CD4-positive, alpha-beta T cell treated with Interleukin-6 at 100 ng/mL for 8 hours (primary cell): ENCODE measurements at places on chromosomes 2 and 18.

- peak; percentile 21 for DNase-seq
Observed at GRCh38 chr18:74942319-74942910, 266.5 kb downstream of the PTGR3 start.

- no peak for DNase-seq
Observed at GRCh38 chr2:133292259-133292658, 276.0 kb downstream of the NCKAP5 start.

DNA sequence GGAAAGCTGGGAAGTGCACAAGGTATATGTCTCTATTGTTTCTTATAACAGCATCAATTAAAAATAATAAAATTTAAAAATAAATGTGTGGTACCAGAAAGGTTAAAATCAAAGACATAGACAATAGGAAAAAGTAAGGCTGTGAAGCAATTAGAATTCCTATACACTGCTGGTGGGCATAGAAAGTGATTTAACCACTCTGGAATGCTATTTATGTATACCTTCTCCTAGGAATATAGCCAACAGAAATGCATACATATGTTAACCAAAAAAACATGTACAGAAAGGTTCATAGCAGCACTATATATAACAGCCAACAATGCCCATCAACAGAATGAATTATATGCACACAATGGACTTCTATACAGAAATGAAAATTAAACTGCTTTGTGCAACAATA, 43.0 kb downstream of the WDSUB1 start:
- DNase-seq, result no peak

GRCh38 chr2:47086054-47086471, 69.0 kb downstream of the STPG4 start:
- DNase-seq, result no peak

DNA sequence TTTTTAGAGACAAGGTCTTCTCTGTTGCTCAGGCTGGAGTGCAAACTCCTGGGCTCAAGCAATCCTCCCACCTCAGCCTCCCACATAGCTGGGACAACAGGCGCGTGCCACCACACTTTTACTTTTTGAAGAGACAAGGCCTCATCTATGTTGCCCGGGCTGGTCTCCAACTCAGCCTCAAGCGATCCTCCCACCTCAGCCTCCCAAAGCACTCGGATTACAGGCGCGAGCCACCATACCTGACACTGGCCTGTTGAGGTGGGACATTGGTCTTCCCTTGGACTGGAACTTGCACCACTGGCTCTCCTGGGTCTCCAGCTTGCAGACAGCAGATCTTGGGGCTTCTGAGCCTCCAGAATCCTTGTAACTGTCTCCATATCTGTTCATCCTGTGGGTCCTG, 75.6 kb downstream of the NDUFA10 start:
- DNase-seq, result no peak

DNA sequence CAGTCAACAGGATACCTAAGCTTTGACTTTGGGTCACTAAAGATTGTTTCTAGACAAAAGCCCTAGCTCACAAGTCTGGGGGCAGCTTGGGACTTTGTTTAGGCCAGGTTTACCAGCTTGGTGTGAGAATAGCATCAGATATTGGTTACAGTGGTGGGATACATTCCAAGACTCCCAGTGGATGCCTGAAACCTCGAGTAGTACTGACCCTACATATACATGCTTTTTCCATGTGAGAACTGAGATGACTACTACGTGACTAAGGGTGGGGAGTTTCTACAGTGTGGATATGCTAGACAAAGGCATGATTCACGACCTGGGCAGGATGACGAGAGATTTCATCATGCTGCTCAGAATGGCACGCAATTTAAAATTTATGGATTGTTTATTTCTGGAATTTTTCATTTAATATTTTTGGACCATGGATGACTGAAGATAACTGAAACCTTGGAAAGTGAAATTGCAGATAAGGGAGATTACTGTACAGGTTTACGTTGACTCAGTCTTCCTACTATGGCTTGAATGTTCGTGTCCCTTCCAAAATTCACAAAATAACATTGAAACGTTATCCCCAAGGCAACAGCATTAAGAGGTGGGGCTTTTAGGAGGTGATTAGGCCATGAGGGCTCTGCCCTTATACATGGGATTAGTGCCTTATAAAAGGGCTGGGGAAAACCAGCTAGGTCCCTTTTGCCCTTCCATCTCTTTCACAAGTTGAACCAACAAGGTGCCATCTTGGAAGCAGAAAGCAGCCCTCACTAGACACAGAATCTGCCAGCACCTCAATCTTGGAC, 50.2 kb upstream of the CTAGE1 start:
- DNase-seq, result no peak

DNA sequence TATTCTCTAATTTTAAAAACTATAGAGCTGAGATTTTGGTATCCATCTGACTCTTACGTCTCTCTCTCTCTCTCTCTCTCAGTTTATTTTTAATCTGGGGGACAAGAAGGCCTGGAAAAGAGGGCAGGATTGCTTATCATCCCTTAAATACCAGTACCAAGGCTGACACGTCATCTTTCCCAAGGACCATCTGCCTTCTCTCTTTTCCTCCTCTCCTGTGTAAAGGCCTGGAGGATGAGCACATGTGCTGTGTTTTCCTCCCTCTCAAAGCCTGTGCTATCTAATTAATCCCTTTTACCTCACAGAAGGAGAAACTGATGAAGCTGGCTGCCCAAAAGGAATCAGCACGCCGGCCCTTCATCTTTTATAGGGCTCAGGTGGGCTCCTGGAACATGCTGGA, 7.3 kb downstream of the IL37 start:
- no peak for DNase-seq

DNA sequence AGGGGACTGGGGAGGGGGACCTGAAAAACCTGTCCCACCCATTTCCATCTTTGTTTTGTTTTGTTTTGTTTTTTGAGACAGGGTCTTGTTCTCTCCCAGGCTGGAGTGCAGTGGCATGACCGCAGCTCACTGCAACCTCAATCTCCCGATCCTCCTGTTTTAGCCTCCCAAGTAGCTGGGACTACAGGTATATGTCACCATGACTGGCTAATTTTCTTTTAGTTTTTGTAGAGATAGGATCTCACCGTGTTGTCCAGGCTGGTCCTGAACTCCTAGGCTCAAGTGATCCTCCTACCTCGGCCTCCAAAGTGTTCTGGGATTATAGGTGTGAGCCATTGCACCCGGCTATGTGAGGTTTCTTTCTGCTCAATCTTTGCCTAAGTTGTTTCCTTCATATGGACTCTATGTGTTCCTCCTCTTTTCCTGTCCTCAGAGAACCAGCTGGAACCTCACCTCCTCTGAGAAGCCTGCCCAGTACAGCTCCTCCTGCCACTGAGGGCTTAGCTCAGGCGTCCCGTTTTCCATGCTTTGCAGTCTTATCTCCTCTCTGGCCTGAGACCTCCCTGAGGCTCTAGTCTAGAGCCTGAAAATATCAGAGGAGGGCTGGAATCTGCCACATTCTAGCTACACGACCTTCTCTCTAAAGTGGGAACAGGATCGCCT, 74.8 kb downstream of the HS1BP3 start:
- DNase-seq, result no peak

- no peak for DNase-seq
Observed at GRCh38 chr2:29931818-29932217, 10.4 kb upstream of the ALK start.

DNA sequence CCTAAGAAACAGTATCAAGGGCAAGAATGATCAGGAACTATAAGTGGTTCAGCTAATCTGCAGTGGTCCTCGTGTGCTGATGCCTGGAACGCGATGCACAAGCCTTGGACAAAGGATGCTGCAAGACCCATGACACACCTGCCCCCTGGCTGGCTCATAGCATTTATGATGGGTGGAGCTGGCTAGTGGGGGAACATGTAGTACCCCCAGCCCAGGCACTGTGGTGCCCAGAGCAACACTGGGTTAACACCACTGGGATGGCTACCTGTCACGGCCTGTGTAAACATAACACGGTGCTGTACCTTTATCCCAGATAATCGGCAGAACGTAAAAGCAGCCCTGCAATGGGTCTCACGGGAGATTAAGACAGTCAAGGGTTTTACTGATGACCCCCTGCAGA, 60.3 kb upstream of the PEX13 start:
- DNase-seq, result no peak

- no peak for DNase-seq
Observed at GRCh38 chr2:68367953-68368653, 3.0 kb downstream of the PLEK start.

- DNase-seq, result no peak
Observed at GRCh38 chr2:99420031-99420430, 69.8 kb downstream of the REV1 start.

DNA sequence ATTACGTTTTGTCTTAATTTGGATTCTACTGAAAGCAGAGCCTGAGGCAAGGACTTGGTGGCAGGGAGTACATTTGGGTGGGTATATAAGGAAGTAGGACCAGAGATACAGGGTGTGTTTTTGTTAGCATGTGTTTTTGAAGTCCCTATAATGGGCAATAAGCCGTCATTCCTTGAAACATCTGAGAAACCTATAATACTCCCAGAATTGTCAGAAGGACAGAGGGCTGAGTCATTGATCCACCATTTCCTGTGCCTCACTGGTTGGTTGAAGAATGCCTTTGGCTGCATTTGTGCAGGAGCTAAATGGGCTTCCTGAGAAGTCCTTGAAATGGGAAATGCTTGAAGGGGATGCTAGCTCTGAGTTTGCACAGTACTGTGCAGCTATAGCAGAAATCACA, 281.8 kb upstream of the ZEB2 start:
- no peak for DNase-seq
